IPS DF 6.9 (cell line): ENCODE measurements at places on chromosomes 4 and X.

GRCh38 chrX:8418301-8418700 is 46.3 kb upstream of the VCX3B start:
- no peak for DNase-seq

GRCh38 chr4:67456577-67457196 is 88.6 kb downstream of the CENPC start:
- no peak for DNase-seq

DNA sequence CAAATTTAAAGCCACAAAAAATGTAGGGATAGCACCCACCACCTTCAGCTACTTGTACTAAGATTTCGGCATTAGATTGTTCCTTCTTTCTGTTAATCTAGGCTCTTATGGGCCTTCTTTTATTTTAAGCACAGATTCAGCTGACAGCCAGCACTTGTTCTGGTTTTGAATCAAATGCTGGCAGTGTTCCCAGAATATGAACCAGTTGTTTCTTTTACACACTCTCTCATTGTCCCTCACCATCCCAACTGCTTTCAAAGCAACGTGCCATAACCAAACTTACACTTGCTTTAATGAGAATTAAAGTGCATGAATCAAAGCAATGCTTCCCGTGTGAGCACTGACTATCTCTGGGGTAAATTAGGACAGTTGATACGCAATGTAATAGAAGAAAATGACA is 744.5 kb upstream of the FAM241A start:
- DNase-seq = no peak

DNA sequence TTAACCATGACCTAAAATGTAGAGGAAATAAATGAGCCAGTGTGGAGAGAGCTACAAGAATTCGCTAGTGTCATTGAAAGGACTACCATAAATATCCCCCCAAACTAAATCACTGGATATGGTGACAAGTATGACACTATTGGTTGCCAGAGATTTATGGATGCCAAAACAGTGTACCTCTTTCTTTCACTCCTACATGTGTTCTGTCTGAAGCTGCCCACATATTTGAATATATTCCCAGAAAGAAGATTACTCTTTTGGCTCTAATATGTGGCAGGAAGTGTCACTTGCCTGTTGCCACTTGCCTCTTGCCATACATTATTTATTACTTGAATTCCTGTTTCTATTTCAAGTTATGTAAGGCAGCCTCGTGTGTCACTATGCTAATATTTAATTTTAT is 1573.6 kb downstream of the TECRL start:
- no peak for DNase-seq

DNA sequence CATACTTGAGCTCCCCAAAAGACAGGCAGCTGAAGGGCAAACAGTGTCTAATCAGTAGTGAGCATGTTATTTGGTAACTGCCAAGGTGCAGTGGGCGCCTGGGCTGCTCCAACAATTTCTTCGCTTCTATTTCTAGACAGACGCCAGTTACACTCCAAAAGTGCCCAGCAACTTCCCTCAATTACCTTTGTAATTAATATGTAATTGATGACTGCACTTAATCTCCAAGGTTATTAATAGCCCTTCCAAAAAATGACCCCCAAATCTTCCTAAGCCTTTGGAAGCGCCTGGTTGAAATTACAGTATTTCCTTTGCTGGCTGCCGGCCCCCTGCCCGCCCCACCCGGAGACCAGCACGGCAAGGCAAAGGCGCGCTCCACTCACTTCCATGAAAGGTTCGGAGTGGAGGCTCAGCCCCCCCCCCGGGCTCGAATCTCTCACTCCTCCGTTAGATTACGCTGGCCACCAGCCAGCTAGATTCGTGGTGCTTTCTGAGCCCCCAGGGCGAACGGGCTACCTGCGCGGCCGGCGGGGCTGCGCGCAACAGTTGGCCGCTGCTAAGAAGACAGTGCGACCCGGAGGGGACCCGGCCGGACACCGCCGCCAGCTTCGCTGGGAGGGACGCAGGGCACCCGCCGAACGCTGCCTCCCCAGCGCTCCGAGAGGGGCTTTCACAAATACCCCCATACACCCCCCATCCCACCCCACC is 1.9 kb downstream of the GPC4 start:
- no peak for DNase-seq

GRCh38 chr4:120557372-120557771 is 365.2 kb downstream of the PRDM5 start:
- DNase-seq = no peak

GRCh38 chrX:57573754-57574153 is 18.1 kb upstream of the ZXDB start:
- no peak for DNase-seq

DNA sequence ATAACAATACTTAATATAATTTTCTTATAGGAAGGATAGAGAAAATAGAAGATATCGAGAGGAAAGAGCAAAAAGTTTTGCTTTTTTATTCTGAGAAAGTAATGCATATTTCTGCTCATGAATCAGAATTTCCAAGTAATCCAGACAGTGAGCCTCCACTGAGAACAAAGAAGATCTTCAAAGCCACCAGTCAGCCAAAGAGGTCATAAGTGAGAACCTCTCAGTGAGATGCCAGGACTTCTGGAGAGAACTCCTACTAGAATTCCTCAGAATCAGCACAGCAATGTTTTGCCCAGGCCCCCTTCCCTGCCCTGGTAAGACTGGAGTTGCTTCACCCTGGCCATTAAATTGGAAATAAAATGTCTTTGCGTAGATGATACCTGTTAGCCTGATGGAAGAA is 254.4 kb upstream of the FAT4 start:
- no peak for DNase-seq

DNA sequence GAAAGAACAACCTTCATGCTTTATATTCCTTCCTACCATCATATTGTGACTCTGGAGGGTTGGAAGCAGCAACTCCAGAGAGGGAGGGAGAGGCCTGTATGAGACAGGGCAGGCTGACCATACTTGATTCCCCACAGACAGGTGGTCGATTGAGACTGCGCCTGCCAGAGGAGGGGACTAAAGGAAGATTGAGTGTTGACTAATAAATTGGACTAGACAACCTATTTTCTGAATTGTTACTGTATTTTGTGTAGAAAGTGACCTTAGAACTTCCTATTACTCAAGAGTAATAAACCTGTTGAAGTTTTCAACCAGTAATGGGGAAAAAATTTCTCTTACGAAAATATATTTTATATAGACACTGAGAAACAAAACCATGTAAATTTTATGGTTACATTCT is 301.5 kb downstream of the INPP4B start:
- DNase-seq = no peak

GRCh38 chr4:60913671-60914070 is 286.5 kb upstream of the ADGRL3 start:
- DNase-seq = no peak
